WERI-Rb-1 (cell line): ENCODE measurements at places on chromosomes 3 and 15.

DNA sequence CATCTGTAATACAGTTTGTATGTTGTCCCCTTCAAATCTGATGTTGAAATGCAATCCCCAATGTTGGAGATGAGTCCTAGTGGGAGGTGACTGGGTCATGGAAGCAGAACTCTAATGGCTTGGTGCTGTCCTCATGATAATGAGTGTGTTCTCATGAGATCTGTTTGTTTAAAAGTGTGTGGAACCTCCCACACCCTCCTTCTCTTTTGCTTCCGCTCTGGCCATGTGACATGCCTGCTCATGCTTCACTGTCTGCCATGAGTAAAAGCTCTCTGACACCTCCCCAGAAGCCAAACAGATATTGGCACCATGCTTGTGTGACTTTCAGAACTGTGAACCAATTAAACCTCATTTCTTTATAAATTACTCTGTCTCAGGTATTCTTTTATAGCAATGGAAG is 794.0 kb upstream of the CFAP20DC start:
- DNase-seq = no peak

DNA sequence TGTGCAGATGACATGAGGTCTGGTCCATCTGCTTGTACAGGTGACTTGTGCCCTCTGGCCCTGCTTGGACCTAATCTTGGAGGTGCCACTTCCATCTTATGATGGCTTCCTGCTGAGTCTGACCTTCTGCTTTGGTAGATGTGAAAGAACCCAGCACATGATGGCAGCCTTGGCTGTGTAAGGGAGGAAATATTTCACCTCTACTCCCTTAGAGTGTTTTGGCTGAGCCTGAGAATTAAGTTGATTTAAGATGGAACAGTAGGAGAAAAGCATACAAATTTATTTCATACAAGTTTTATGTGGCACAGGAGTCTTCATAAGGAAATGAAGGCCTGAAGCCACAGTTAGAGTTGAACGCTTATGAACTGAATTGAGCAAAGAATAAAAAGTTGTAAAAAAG is 27.6 kb upstream of the CDCP1 start:
- DNase-seq = no peak

GRCh38 chr3:24047513-24047912 is 102.4 kb downstream of the NR1D2 start:
- DNase-seq = no peak

GRCh38 chr3:32443478-32443877 is 51.8 kb downstream of the CMTM7 start:
- DNase-seq = no peak

GRCh38 chr3:145815707-145816413 is 345.1 kb downstream of the PLOD2 start:
- DNase-seq = no peak

DNA sequence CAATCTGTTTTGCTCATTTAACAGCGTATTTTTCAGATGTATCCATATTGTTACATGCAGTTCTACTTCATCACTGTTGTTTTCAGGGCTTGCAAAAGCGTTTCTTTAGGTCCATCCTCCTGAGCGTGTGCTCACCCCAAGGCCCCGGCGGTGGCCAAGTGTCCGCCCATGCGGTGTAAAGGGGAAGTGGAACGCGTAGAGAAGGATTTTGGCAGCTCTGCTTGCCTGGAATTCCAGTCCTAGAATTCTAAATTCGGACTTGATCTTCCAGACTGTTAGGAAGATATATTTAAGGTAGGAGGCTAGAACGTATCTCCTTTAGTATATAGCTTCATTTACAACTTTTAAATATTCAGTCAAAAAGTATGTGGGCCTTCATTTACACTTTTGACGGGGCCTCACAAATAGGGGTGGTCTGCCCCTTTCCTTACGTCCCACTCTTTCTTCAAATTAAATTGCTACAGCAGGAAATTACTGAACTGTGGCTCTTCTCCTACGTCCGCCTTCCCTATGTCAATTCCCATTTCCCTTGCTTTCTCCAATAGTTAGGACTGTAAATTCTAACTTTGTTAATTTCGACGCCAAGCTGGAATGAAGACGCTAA is 609 bp upstream of the TBC1D23 start:
- no peak for DNase-seq

DNA sequence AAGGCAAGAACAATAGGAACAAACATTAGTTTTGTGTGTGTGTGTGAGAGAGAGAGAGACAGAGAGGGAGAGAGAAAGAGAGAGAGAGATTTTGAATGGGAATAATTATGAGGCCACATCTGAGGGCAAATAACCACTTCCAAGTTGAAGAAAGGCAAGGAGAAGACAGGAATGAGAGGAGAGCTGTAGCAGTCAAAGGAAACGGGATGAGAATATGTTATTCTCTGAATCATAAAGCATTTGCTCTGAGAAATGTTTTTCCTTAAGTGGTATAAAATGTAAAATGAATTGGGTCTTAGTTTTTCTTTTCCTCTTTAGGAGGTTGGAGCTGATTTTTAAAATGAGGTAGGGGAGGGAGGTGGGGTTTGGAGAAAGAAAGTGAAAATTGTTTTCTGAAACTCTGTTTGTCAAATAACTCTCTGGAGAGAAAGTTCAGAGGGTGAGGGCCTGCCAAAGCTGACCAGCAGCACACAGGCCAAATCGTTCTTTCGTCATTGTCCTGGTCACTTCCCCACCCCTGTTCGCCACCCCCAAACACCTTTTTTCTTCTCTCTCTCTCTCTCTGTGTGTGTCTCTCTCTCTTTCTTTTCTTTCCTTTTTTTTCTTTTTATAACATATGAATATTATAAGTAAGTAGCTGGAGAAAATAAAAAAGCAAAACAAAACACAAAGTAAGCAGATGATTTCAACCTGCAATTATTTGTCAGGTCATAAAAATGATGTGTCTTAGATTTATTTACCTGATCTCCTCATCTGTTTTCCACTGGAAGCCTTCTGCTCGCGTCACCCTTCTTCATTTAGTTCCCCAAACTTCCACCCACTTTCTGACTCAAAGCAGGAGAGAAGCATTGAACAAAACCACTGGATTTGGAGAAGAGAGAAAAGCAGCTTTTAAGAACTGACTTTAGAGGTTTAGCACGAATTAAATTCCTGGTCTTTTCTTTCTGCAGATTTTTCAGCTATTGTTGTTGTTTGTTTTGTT is 110.6 kb downstream of the LPP start:
- DNase-seq = no peak

GRCh38 chr15:101237251-101237650 is 14.6 kb downstream of the CHSY1 start:
- DNase-seq = no peak

DNA sequence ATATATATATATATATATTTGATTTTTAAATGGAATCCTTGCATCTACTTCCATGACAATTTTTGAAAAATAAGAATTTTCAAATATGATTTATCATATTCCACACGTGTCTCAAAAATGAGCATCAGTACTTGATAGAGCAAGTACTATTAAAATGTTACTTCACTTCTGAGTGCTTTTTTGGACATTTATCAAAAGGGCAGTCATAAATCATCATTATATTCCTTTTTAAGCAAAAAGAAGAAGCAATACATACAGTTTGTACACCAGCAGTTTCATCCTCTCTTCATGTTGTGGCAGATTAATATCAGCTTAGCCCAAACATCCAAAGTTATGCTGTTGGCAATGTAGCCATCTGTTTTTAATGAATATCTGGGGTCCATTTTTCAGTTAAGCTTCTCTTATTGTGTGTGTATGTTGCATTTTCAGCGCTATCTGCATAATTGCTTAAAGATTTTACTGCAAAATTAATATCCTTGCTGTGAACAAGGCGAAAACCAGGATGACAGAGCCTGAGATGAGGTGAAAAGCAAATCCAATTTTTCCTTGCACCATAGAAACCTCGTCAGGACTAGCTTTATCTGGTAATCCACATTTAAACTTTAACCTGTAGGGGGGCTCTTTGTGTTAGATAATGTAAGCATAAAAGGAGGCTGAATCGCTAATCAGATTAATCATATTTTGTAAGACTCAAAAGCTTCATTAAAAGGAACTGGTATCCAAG is 604.9 kb upstream of the AGTR1 start:
- no peak for DNase-seq

GRCh38 chr3:196016485-196016884 is 65.4 kb downstream of the TFRC start:
- no peak for DNase-seq

DNA sequence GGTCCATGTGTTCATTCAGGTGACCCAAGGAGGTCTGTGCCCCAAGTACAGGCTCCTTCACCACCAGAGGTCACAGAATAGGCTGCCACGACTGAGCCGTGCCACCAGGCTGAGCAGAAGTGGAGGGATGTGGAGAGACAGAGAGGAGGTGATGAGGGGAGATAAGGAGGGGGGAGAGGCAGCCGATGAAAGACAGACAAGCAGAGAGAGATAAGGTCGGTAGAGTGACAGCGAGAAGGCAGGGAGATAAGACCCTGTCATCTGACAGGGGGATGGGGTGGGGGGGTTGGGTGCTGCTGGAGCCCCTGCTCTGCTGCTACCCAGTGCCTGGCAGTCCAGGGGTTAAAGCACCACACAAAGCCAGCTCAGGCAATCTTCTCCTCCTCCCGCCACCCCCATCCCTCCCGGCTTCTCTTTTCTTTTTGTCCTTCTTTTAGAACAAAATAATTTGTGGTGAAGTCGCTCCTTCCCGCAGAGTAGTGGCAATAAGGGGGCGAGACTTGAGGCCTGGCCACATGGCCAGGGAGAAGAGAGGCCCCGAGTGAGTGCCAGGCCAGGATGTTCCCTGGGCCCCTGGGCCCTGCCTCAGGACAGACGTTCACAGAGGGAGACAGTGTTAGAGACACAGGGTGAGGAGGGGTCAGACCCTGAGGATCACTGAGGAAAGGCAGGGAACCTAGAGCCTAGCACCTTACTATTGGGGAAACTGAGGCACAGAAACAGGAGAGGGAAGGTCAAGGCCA is 67.9 kb downstream of the CACNA2D2 start:
- no peak for DNase-seq

DNA sequence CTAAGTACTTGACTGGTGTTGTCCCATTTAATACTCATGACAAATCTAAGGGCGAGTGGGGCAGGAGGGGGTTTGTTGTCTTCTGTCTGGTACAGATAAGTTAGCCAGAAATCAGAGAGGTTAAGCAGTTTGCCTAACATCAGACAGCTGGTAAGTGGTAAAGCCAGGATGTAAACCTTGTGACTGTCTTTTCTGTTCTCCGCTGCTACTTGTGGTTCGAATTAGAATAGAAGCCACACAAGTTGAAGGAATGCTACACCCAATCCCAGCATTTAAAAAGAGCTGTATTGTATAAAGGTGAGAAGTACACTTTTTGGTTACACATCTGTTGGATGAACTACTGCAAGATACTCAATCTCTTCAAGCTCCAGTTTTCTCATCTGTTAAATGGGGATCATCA is 474.7 kb upstream of the SUCLG2 start:
- DNase-seq = no peak

DNA sequence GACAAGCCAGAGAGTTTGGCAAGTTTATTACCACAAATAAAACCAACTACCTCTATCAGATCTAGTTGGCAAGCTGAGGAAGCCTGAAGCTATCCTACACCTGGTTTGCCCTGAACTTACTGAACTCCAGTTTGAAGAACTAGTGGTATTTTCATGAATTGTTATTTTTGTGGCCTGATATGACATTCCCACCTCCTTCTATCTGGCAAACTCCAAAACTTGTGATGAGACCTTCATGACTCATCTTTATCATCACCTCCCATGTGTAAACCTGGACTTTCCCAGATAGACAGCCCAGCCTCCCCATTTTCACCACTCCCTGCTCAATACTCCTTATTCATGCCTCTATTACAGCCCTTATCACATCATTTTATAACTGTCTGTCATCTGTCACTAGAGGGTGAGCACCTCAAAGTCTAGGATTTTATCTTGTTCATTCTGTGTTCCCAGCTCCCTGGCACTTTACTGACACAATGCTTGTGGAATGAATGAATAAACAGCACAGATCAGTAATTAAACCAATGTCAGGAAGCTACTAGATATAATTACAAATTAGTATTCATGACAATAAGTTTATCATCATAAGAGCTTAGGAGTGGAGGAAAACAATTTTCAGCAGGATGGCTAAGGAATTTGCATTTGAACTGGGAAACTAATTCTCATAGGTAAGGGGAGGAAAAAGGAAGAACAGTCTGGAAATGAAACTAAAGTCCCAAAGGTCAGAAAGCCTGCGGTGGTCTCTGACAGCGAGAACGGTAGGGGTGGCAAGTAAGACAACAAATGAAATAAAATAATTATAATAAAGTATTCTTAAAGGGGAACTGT is 13.2 kb upstream of the TRANK1 start:
- no peak for DNase-seq

DNA sequence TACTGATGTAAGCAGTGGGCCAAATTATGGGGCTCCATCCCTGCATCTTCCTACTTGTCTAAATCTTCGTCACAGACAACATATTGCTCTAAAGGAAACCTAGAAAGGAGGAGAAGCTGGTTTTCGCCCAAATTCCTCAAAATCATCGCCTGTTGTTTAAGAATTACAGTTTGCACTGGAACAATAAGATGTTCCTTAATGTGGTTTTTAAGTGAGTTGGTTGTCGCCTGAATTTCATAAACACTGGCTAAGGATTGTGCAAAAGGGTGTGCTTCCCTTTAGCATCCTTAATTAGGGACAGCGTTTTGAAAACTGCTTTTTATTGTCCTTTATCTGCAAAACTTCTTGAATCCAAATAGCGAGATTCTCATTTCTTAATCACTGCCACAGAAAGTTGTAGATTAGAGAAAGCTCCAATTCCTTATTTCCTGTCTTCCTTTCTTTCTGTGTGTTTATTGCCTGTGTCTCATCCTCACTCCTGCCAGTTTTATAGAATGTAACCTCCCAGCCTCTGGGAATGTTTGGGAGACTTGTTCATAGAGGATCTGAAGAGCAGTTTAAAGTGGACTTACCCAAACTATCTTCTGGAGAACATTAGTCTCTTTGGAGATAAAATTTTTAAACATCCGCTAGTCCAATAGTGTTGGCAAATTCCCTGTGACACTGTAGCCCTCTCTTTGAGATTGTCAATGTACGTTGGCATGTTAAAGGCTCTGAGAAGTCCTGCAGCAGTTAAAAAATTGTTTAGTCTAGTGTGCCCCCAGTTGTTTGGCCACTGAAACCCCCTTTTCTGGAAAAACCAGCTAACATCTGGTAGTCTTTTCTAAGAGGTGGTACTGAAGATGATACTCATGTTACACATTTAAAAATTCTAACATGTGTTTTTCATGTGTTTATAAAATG is 50.4 kb downstream of the FLNB start:
- DNase-seq = no peak
